Non-pigmented ciliary epithelial cell (primary cell): ENCODE measurements at places on chromosomes 5 and 9.
A peak's percentile ranks its signal among the peaks of the same experiment; 100 is the strongest.

- DNase-seq: no peak
These were observed 1248.1 kb upstream of the CDH18 start for GRCh38 chr5:21236104-21236503.

GRCh38 chr5:66828046-66828547 is 231.9 kb downstream of the MAST4 start:
- no peak for DNase-seq

DNA sequence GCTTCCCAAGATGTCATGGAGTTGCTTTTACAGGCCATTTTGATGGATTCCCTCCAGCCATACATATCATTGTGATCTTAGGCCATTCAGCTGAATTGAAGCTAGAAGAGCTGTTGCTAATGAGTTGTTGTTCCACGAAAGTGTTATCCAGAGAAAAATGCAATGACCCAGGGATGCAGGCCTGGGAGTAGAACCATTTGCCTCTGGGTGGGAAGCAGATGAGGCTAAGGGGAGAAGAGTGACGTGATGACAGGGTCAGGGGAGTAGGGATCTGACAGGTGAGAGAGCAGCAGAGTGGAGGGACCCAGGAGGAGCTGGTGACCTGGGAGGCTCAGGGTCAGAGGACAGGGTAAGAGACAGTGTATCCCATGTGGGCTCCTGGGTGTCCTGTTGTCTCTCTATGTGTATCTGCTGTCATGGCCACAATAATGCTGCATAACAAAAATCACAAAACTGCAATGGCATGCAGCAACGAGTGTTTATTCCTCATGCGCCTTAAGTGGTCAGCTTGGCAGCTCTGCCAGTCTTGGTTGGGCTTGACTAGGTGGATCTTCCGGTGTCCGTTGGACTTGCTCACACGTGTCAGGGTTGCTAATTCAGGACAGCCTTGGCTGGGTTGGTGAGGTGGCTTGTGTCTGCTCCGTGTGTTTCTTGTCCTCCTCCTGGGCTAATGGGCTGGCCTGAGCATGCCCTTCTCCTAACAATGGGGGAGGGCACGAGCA is 90.6 kb downstream of the LIFR start:
- DNase-seq: no peak

- DNase-seq: peak; percentile 52
These were observed 69.9 kb upstream of the PLPP1 start for GRCh38 chr5:55604611-55605067.

DNA sequence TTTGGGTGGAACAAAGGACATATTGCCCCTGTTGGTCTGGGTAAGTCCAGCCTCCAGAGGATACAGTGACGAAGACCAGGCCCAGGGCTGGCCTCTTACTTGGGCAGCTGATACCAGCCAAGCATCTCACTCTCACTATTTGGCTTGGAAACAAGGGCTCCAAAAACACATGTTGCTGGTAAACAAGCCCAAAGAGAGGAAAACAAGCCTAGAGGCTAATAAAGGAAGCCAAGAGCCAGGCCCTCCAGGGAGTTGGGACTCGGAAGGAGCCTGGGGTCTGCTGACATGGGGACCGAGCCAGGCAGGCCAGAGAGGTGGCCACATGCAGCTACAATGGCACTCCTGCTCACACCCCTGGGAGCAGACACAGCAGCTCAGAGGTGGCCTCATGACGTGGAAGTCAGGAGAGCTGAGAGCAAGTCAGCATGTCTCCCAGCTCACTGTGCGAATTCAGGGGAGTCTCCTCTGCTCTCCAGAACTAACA is 5.7 kb downstream of the SPARC start:
- DNase-seq: no peak

DNA sequence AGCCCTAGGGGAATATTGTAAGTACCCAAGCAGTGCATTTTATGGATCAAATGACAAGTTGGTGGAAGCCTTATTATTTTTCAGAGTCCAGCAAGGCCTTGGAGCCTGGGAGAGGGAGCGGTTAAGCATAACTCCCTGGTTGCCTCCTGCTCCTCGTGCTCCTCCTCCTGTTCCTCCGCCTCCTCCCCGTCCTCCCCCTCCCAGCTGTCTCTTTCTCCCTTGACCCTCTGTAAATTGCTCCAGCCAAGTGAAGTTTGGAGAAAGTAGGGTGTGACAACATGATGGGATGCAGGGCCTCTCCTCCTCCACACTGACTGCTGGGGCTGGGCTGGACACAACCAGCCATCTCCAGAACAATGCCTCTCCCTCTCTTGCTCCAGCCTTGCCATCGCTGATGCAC is 586.9 kb downstream of the CCDC171 start:
- no peak for DNase-seq

GRCh38 chr5:101429241-101429640 is 526.2 kb upstream of the ST8SIA4 start:
- DNase-seq: peak; percentile 2

DNA sequence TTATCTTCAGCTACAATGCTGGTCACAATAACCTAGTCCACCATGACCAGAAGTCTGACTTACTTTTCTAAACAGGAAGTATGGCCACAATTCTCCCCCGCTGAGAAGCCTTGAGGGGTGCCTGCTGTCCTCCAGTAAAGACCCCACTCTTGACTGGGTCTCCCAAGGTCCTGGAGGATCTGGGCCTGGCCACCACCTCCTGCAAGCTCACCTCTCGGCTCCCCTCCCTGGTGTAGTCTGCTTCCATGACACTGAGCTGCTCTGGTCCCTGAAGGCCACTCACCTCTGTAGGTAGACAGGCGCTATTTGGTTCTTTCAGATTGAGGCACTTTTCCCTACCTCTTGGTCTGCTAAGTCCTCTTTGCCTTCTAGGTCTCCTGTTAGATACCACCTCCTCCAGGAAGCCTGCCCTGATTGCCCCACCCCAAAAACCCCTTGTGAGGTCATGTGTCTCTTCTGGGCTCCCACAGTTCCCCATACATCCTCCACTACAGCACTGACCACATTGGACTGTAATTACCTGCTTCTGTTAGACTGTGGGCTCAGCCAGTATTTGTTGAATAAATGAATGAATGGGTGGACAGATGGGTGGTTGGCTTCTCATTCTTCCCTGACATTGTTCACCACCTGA is 62.6 kb upstream of the IER5L start:
- DNase-seq: no peak

GRCh38 chr9:134267881-134268724 is 58.2 kb upstream of the RXRA start:
- no peak for DNase-seq

DNA sequence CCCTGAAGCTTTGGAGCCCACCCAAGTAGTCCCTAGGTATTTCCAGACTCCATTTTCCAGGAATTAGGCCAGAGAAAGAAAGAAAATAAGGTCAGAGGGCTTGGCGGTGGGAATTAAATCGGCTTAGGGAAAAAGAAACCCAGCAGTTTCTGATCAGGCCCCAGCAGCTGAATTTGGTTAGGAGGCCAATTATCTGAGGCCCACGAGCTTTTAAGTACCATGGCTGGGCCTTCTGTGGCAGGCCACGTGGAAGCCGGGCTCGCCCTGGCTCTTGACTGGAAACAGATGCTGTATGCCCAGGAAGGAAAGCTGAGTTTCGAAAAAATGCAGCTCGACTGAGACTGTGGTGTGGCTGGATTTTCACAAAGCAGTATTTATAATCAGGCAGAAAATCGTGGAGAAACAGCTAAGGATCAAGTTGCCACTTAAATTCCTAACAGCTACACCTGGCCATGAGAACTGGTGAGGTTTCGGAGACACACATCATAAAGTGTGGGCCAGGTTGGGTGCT is 75.1 kb upstream of the PANK3 start:
- DNase-seq: no peak

- peak; percentile 59 for DNase-seq
These were observed 58.3 kb downstream of the TRIO start for GRCh38 chr5:14201325-14202045.

GRCh38 chr9:85215961-85216360 is 525.8 kb downstream of the AGTPBP1 start:
- no peak for DNase-seq

DNA sequence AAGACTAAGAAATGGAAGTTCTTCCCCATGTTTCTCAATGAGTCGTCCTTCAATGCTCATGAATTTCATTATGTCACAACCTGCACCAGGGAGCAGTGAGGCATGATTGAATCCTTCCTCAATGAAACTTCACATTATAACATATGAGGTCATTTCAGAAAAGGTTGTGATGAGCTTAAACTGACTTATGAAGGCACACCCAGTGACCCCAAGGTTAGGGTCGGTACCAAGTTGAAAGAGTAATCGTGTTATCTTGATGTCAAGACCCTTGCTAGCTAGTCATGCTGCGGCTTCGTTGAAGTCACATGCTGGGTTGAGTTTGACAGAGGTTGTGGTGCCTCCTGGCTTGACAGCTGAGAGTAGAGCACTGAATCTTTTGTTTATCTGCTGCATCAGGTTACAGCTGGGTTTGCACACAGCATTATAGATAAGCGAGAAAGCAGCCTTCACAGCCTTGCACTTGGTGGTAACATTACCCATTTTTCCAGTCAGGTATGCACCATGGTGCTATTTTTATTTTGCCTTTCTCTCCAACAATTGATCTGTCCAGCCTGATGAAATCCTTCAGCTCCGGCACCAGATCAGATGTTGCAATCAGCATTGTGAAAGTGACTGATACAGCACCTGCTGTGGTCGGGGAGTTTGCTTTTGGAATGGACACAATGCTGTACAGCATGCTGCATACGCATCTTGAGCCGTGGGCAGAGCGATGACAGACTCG is 133.2 kb downstream of the ERCC6L2 start:
- DNase-seq: no peak

DNA sequence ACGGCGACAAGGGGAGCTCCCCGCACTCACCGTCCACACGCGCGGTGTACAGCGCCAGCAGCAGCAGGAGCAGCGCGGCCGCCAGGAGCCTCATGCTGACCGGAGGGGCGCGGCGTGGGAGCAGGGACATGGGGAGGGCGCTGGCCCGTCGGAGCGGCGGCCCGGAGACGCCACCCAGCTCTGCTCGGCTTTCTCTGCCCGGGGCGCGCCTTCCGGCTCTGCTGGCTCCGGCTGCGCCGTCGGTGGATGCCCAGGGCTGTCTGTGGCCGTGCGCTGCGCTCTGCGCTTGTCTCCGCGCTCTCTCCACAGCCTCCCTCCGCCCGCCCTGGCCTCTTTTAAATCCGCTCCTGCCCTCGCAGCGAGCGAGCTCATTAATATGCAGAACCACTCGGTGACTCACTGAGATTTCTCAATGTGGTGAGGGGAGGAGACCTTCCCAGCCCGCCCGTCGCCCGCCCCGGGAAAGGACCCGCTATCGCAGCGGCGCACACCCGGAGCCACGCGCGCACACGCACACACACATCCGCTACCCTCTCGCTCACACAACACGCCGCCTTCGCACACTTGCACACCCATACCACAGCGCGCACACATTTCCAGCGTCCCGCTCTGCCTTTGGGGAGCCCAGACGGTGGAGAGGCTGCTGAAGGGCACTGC is at the start of gene CXCL14:
Gene CXCL14, minus strand, starts transcription at position 307 of the 657 bp plus-strand sequence. Its CDS starts 213 bp downstream, at position 94.
- DNase-seq: peak; percentile 18

GRCh38 chr9:135343136-135343535 is 136.4 kb upstream of the PPP1R26 start:
- no peak for DNase-seq

- no peak for DNase-seq
These were observed 1051.3 kb upstream of the DMAC1 start for GRCh38 chr9:8850914-8851313.

DNA sequence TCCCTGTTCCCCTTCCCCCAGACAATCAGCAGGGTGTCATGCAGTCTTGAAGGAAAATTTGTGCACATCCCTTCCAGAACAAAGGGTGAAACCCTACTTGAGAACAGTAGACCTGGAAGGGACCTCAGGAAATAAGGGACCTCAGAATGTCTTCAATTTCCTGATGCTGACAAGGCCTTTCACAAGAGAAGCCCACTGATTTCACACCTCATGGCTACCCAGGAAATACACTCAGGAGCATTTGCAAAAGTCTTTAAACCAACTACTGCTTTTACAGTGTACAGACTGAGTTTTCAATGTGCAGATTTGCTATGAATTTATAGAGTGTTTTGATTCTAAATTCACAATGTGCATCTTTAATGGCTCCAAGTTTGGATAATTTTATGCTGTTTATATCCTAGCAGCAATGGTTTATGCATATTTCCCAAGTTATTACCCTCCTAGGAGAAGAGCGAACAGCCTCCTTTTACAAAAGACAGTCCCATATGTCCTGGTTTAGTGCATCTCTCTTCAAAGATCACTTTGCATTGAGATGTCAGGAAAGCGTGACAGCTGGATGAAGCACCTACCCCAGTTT is 74.8 kb downstream of the GALNT10 start:
- DNase-seq: no peak

DNA sequence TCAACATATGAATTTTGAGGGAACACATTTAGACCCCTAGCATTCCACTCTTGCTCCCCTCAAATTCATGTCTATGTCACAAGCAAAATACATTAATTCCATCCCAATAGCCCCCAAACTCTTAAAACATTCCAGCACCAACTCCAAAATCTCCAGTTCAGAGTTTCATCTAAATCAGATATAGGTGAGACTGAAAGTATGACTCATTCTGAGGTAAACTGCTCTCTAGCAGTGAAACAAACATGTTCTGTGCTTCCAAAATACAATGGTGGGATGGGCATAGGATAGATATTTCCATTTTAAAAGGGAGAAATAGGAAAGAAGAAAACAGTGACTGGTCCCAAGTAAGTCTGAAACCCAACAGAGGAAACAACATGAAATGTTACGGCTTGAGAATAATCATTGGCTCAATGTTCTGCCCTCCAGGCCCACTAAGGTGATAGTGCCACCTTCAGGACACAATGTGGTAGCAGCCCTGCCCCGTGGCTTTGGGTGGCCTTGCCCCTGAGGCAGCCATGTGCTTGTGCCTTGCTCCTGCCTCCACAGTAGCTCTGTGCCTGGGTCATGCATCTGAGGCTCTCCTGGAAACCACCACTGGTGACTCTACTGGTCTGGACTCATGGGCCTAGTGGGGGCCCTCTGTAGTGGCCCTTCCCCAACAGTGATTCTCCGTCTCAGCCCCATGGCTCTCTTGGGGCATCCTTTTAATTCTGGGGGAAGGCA is 36.4 kb upstream of the IPPK start:
- no peak for DNase-seq

DNA sequence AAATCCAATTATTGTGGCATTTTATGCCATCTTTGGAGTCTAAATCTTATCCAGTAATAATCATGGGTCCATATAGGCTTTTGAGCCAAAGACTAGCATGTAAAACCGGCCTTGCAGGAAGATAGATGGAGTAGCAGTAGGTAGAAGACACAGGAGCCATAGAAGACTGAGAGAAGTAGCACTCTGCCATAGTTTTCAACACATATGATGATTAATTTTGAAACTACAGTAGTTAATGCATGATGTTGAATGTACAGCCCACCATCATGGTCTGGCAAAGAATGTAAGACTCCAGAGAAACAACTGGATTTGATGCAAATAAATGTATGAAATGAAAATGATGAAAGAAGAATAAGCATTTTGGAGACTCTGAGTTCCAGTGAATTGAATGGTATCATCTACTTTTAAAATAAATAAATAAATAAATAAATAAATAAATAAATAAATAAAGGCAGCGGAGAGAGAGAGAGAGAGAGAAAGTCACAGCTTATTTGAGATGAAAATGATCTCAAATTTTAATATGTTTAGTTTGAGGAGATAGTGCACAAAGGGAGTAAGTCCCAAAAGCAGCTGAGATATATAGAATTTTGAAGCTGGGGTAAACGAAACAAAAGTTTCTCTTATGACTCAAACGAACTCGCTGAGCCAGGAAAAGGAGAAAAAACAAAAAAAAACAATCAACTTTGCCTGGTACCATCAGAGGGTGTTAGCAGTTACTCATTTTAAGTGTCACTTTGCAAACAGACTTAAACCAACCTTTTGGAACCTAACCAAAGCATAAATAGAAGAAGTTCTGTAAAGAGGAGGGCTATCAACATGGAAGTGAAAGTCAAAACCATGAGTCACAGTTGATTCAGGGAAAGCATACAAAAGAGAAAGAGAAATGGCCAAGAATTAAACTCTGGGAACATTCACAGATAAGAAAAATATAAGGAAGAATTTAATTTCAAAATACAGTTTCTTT is 388.7 kb downstream of the CETN3 start:
- peak; percentile 82 for DNase-seq
